Skin of body (tissue), 3 donors: ENCODE measurements at places on chromosomes 7 and 10.

DNA sequence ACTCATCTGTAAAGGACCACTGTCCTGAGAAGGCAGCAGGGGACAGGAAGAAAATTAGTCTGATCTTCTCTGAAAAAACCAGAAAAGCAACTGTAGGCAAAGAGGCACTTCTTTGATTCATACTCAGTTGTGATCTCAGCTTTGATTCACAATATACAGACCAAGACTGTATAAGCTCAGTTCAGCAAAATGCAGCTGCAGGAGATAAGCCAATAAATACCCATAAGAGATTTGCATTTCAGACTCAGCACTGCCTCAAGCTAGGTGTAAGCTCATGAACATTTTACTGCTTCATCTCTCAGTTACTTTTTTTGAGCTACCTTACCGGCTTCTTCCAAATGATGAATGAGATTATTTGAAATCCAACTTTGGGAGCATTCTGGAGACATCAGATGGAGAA is 64.2 kb upstream of the LYZL1 start:
- DNase-seq, result no peak

GRCh38 chr10:1401071-1401965 is 336.0 kb downstream of the ADARB2 start:
- no peak for DNase-seq

- DNase-seq, result no peak
Measured at GRCh38 chr7:118449797-118450567, 225.5 kb downstream of the ANKRD7 start.

GRCh38 chr7:11758627-11759111 is 73.3 kb downstream of the THSD7A start:
- DNase-seq, result no peak

- no peak for DNase-seq
Measured at GRCh38 chr10:11225935-11226334, 208.3 kb downstream of the CELF2 start.

GRCh38 chr10:98340940-98341310 is 72.9 kb upstream of the LOXL4 start:
- no peak for DNase-seq

DNA sequence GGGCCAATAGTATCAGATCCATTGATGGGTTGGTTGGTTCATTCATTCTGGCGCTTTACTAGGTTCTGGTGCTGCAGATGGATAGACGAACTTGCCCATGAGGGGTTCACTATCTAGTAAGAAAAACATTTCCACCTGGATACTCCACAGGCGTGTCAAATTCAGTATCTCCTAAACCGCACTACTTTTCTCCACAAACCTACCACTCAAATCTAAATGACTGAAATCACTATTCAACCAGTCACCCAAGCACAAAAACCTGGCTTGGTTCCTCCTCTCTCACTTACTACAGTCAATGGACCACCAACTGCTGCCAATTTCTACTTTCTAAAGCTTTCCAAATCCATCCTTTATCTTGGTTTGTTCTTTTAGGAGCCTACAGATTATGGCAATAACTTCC is 572 bp downstream of the AGK start:
- DNase-seq, result no peak

GRCh38 chr7:26554952-26555351 is 263.3 kb downstream of the SNX10 start:
- DNase-seq, result no peak

DNA sequence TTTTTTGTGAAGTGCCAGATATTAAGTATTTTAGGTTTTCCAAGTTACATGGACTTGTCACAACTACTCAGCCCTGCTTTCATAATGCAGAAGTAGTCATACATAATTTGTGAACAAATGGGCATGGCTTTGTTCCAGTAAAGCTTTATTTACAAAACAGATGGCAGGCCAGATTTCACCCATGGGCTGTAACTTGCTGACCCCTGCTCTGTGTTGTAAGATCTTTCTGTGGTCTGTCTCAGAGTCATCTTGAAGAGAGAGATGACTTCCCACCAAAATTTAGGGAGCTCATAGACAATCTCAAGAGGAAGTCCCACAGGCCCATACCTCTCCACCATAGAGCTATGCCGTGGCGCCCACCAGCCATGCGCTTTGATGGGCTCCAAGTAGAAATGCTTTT is 616.1 kb downstream of the LRMDA start:
- DNase-seq, result no peak

GRCh38 chr10:47264797-47265281 is 35.2 kb upstream of the GDF10 start:
- DNase-seq, result no peak

- DNase-seq, result no peak
Measured at GRCh38 chr10:60414877-60415585, 25.4 kb upstream of the ANK3 start.

GRCh38 chr10:33183655-33184054 is 150.8 kb downstream of the NRP1 start:
- DNase-seq, result no peak

DNA sequence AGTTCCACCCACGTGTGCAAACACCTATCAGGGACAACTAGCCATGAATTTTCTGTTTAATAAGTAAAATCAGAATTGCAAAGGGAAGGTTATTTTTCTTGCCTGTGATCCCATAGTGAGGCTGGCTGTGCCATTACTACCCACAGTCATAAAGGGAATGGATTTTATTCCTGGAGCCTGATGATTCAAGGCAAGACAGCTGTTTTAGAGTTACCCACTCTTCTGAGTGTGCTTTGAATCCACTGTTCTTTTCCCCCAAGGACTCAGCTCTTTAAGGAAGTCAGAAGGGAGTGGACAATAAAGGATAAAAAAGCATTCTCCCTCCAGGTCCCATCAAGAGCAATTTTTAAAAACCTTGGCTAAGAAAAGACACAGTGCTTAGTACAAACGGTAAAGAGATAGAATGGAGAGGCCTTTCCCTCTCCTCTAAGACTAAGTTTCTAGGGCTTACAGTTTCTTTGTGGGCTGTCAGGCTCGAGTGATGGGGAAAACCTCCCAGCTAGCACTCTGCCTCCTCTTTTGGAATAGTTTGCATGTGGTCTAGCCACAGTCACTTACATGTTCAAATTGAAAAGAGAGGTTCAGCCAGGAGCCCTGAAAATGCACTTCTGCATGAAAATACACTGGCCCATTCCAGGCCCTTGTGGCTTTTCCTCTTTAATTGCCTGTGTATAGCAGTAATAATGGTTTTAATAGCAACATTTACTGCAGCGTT is 5.1 kb upstream of the LRRC4 start:
- no peak for DNase-seq

- DNase-seq, result no peak
Measured at GRCh38 chr10:26737730-26738129, 40.2 kb downstream of the PDSS1 start.

- no peak for DNase-seq
Measured at GRCh38 chr10:93206652-93207051, 133.0 kb downstream of the CYP26A1 start.
